Stimulated activated CD4-positive, alpha-beta T cell treated with anti-CD3 and anti-CD28 coated beads, Interleukin-1b, Interleukin-23, amount 100 ng/mL, for 24 hours (primary cell): ENCODE measurements at places on chromosomes 6 and 20.

DNA sequence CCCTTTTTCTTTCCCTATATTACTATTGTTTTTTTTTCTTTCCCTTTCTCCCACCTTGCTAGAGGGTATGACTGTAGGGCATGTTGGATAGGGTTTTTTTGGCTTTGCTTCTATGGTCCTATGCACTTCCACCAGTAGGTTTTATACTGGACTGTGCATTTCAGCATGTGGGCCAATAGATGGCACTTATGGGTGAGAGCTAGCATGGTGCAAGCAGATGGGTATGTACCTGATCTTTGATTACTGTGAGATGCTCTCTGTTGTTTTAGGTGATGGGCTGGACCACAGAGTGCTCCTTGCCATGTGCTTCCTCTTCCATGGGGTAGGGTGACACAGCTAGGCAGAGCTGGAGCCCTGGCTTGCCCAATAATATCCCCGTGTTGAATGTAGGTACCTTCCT lies 128.5 kb upstream of the CHD6 start:
- no peak for DNase-seq

DNA sequence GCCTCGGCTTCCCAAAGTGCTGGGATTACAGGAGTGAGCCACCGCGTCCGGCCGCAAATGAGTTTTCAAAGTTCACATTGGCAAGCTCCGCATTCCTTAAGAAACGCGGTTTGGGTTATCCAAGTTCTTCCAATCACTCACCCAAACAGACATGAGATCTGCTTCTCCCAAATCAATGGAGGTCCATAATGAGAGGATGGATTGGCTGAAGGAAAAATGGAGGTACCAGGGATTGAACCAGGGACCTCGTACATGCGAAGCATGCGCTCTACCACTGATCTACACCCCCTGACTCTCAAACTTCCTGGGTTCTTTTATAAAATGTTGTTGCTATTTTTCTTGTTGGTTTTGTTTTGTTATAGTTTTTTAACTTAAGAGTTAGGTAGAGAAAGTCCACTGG lies 170.0 kb downstream of the GPX5 start:
- no peak for DNase-seq

DNA sequence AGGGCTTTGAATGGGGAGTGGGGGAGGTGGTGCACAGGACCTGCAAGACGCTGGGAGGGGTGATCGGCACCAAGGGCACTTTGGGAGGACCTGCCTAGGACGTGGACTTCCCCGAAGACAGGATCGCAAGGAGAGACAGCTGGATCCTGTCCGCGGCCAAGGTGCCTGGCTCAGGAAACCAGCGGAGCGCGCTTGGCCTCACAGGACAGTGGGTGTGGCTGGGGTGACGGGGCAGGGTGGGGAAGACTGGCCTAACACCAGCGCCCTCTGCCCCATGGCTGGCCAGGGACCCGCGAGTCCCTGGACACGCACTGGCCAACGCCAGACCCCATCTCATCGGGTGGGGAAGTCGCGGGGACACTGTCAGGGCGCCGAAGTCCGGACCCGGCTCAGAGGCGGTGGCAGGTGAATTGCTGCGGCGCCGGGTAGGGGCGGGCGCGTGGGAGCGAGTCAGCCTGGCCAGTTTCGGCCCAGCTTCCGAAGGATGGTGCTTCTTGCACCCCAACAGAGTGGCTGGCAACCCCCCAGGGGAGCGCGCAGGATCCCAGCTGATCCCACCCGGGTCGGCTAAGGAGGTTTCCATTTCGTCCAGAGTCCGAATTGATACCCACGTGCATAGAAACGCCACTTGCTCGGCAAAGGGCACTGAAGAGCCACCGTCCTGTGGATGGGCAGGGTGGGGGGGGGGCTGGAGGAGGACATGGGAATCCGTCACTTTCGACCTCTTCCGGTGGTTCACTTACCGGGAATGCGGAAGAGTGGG lies 785 bp upstream of the THBD start:
- DNase-seq, result no peak

DNA sequence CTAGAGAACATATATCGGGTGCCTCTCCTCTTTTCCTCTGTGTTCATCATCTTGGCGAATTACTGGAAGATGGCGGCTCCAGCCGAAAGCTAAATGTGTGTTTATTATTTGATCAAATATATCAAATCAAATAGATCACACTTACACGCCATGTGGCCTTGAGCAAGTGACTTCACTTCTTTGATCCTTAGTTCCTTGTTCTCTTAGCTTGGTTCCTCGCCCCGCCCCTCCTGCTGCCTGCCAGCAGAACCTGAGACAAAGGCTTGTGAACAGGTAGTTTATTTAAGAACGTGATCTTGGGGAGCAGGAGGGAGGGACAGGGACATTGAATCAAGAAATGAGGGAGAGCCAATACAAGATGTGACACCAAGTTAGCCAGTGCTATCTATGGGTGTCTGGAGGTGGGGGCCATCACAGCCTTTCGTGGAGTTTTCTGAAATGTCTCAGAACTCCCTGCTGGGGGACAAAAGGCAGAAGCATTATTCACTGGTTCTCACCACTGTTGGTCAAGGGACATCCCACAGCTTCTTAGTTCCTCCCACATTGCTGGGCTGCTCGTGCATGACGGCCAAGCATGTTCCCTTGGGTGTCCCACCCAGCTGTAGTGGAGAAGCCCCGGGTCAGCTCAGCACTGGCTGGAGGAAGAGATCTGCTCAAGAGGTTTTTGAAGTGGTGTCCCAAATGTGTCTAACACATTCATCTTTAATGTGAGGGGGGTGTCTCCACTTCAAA lies 44.9 kb upstream of the RNF24 start:
- no peak for DNase-seq

DNA sequence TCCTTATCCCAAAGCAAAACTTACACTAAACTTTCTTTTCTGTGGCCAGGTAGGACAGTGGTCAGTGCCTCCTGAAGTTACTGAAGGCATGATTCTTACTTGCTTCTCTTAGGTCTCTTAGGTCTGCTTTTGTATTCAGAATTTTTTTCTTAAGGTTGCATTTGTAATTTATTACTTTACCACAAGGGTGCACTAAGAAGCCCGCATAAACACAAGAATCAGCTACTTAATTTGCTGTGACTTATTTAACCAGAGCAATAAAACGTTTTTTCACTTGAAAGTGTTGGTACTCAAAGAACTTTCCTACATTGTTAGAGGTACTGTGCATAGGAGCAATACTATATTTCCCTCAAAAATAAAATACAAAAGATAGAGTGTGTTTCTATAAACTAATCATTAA lies 75.4 kb upstream of the LAMA2 start:
- no peak for DNase-seq

DNA sequence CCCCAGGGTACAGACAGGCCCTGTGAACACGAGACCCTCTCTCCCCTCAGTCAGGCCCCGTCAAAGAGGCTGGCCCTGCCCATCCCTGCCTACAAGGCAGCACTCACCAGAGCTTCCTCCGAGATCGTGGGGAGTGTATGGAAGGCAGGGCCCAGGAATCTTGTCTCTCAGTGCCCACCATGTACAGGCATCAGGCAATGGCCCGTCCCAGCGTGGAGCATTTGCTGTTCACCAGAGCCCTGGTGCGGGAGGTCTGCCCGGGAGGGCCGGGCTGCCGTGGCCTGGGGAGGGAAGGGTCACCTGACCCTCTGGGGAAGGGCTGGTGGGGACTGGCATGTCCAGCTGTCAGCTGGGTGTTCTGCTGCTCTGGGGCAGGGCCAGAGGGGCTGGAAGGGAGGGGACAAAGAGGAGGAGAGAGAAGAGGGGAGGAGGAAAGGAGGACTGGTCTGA lies at the start of gene IP6K3:
Gene IP6K3, minus strand, starts transcription at position 255 of the 450 bp plus-strand sequence. CDS start 11,429 bp downstream, outside the sequence.
- DNase-seq, result no peak

DNA sequence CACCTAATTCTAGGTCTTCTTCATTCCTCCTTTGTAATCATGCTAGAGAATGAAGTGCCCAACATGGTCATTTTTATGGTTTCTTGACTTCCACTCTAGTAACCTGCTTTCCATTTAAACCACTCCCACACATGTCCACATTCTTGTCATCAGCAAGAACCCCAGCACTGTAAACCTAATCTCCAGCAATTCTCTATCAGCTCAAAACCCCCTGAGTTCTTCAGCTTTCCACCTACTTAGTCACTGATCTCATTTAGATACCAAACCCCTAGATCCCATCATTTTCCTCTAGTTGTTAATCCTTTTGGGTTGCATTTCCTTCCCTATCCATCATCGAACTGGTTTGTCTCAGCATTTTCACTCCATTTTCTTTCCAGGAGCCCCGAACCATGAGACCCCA lies 49.7 kb downstream of the GOPC start:
- DNase-seq, result no peak

- no peak for DNase-seq
Observed at GRCh38 chr6:158892266-158892665, 73.1 kb upstream of the EZR start.

DNA sequence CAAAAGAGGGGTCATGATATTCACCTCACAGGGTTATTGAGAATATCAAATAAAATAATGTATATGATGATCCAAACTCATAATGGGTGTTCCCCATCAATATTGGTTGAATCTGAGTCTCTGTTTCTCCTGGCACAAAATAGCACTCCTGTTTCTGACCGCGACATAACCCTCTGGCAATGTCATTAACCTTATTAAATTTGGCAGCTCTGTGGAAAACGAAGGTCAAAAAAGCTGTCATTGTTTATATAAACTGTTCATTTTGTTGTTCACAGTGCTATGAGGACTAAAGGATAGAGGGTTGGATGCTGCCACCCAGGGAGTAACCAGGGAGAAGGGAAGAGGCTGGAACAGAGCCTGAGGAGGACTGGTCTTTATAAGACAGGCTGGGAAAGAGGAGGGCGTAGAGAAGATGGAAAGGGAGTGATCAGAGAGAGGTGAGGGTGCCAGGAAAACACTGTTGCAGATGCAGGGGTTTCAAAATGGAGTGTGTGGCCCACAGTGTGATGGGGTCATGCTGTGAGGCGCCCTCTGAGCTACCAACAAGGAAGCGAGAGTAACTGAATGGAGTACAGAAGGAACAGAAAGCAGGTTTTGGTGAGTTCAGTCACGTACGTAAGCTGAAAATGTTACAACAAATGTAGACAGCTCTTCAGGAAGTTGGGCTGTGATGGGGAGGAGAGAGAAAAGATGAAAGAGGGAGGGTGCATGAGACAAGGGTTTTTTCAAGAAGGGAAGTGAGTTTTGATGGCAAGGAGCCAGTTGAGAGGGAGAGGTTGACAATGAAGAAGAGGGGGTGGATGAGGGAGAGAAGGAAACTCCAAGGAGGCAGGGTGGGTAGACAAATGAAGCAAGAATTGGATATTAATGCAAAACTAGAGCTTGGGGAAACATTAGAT lies 251.6 kb upstream of the TAB2 start:
- no peak for DNase-seq

- no peak for DNase-seq
Observed at GRCh38 chr6:132122871-132123270, 171.7 kb upstream of the CCN2 start.

DNA sequence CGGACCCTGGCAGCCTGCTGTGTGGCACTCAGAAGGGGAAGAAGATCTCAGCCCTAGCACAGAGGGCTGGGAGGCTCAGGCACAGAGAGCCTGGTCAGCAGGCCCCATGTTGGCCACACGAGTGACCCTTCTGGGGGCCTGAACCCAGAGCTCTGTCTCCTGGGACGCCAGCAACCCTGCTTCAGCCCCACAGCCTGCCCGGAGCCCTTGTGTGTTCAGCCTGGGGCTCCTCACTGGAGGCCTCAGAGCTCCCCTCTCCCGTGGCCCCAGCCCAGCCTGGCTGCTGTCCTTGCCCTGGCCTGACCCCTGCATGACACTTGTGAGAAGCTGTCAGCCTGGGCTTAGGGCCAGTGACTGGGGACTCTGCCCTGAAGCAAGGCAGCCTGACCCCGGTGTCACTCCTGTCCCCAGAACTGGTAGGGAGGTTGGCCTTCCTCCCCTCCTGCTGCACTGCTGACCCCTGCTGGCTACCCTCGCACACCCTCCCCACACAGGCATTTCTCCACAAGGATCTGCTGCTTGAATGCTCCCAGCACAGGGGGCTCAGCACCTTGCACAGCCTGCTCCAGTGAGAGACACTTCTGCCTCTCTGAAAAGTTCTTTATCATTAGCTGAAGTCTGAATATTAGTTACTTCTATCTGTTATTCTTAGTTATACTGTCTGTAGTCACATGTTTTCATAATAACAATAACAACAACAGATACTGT lies 15.4 kb upstream of the IP6K3 start:
- DNase-seq, result no peak

- no peak for DNase-seq
Observed at GRCh38 chr20:63314015-63314471, 21.1 kb downstream of the COL20A1 start.

- DNase-seq, result no peak
Observed at GRCh38 chr6:25704001-25704400, 50.5 kb upstream of the SLC17A4 start.

- no peak for DNase-seq
Observed at GRCh38 chr6:44189257-44189656, 27.5 kb upstream of the MYMX start.

- DNase-seq, result no peak
Observed at GRCh38 chr6:111709615-111710398, 104.1 kb upstream of the TRAF3IP2 start.

DNA sequence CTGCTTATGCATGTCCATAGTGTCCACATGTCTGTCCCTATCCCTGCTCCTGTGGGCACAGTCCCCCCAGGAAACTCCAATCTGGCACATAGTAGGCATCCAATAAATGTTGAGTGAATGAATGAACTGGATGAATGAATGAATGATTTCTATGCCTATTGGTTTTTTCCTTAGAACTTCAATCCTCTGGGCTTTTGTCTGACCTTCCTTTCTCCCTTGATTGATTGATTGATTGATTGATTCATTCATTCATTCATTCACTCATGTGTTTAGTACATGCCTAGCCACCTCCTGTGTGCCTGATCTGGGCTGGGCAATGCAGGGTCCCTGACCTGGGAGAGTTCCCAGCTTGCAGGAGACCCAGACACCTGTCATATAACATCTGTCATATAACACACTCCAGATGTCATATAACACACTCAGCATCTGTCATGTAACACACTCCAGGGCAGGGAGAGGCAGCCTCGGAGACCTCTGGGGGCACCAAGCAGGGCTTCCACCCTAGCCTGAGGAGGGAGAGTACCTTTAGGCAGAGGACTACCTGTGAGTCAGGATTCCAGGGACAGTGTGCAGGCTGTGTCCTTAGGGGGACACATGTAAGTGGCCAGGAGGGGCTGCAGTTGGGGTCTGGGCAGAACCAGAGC lies 17.9 kb downstream of the VSTM2L start:
- no peak for DNase-seq

DNA sequence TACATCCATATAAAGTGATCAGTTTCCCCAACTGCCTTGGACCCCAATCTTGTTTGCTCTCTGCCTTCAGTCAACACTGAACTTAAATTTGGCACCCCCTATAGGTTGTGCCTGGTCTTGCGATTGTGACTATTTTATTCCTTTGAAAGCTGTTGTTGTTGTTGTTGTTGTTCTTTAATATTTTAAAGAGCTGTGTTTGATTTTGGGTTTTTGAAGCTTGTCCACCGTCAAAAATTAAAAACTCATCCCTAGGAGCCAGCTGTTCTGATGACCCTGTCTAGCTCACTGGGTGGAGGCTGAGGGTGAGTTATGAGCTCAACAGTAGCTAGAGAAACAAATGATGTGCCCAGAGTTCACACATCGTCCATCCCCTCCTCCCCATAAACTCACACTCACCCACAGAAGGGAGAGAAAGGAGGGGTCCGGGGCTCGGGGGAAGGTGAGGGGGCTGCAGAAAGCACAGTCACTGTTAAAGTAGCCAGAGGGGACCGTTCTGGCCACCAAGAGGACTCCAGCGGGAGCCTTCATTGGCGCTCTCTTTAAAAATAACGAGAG lies 4.0 kb downstream of the SIM1 start:
- no peak for DNase-seq

- DNase-seq, result no peak
Observed at GRCh38 chr6:113442040-113442439, 415.1 kb upstream of the MARCKS start.

GRCh38 chr20:13613917-13614316 lies 24.8 kb downstream of the TASP1 start:
- no peak for DNase-seq
